ENCODE measurements at places on chromosomes 7 and 10. TPM values are rescaled to one million over a fixed set of nuclear protein-coding genes. Genes with fewer than 3 reads are reported as not detected.

The CALCR gene
- not detected for total RNA-seq

The SPDYE5 gene
- total RNA-seq: 0.23 TPM

The VAX1 gene
- total RNA-seq: not detected

The SNX8 gene
- total RNA-seq: 10.2 TPM

The KEL gene
- 0.70 TPM for total RNA-seq

The AKR1C8 gene
- total RNA-seq: 2.0 TPM

The OR2A1 gene
- not detected for total RNA-seq

The PAX4 gene
- total RNA-seq: not detected

The CLRN3 gene
- not detected for total RNA-seq

The FOXP2 gene
- not detected for total RNA-seq

The PON1 gene
- total RNA-seq: not detected
